GM04503 (cell line): ENCODE measurements at places on chromosomes 1 and 21.

- no peak for DNase-seq
Observed at GRCh38 chr1:37477946-37478345, 3.6 kb downstream of the ZC3H12A start.

- no peak for DNase-seq
Observed at GRCh38 chr21:46480466-46480865, 21.8 kb downstream of the DIP2A start.

GRCh38 chr1:232806186-232806510, 932 bp downstream of the MAP10 start:
- DNase-seq: no peak

GRCh38 chr1:87785386-87785785, 456.7 kb downstream of the LMO4 start:
- DNase-seq: no peak

DNA sequence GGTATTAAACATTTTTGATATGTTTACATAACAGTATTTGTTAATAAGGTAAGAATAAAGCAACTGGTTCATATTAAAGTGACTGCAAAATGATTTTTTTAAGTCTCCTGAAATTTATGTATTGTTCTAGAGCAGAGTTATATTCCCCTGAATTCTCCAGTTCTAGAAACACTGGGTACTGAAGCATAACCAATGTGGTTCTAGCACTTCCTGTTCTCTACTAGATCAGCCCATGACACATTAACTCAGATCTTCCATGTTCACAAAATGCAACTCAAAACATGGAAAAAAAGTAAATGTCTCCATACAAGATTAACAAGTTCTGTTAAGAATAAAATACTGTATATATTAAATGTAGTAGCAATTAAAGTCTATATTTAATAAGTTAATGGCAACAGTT, 3.9 kb downstream of the NEGR1 start:
- DNase-seq: no peak

DNA sequence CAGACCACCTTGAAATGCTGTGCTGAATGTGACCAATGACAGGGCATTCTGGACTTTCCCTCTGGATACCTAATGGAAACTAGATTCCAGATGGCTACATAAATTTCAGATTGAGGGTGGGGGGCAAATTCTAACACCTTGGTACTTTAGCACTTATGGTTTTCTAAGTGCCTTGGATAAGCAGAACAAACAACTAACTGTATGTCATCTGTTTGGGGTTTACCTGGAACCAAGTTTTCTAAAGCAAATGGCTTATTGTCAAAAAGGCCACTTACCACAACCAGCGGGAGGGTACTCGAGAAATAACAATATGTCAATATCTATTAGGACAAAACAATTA, 39.1 kb downstream of the GPR3 start:
- no peak for DNase-seq

DNA sequence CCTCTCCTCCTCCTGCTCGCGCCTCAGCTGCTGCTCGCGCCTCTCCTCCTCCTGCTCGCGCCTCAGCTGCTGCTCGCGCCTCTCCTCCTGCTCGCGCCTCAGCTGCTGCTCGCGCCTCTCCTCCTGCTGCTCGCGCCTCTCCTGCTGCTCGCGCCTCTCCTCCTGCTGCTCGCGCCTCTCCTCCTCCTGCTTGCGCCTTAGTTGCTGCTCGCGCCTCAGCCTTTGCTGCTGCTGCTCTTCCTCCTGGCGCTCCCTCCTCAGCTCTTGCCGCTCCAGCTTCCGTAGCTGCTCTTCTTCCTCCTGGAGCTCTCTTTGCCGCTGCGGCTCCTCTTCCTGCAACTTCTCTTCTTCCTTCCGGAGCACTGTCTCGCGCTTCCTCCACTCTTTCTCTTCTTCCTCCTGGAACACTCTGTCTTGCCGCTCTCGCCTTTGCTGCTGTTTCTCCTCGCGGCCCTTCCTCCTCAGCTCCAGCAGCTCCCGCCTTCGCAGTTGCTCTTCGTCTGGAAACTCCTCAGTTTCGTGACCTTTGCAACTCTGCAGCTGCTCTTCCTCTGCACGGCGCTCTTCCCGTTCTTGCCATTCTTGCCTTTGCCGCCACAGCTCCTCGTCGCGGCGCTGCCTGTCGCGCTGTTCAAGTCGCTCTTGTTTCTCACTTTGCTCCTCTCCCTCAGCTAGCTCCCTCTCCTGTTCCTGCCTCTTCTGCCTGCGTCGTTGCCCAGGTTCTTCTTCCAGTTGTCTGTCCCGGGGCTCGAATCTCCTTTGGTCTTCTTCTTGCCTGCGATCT, 3.0 kb downstream of the TCHH start:
- DNase-seq: no peak

GRCh38 chr1:22976461-22977243, 4.0 kb upstream of the LACTBL1 start:
- peak; percentile 49 for DNase-seq

GRCh38 chr1:22710701-22711049, at the start of gene EPHB2:
Gene EPHB2 (plus strand): TSS chr1:22710839. CDS start chr1:22710983, 144 bp downstream.
- no peak for DNase-seq

GRCh38 chr1:41978986-41979385, 60.3 kb upstream of the HIVEP3 start:
- DNase-seq: no peak

GRCh38 chr1:27519331-27520258, 29.6 kb upstream of the WASF2 start:
- DNase-seq: no peak

DNA sequence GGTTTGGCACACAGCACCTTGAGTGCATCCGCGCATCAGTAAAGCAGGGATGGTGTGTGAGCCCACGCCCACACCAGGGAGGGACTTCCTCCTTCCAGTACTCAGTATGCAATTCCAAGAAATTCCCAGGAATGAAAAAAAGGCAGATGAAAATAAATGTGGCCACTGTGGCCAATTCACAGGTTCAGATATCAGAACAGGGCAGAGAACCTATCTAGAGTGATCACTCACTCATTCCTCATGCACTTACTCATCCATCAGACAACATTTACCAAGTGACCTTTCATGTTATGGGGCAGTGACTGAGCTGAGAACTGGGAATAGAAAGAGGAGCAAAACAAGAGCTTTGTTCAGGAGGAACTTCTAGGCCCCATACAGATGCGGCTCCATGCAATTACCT, 113.7 kb downstream of the ZSCAN20 start:
- DNase-seq: peak; percentile 4

DNA sequence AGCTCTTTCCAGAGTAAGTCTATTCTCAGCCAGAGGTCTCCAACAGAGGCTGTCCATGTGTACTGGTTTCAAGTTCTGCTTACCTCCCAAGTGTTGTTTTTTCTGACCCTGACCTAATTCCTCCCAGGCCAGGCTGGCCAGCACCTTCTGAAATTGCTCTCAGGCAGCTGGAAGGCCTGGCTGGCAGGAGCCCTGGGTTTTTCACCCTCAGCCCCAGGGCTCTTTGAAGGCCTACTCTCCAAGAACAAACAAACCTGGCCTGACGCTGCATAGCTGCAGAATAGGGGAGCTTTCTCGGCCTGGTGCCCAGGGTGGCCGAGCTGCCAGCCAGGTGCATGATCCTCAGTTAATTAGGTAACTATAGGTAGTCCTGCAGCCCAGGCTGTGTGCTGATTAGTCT, 147.5 kb downstream of the CACNA1E start:
- no peak for DNase-seq

GRCh38 chr1:47727051-47727696, 270.0 kb downstream of the TRABD2B start:
- DNase-seq: no peak

DNA sequence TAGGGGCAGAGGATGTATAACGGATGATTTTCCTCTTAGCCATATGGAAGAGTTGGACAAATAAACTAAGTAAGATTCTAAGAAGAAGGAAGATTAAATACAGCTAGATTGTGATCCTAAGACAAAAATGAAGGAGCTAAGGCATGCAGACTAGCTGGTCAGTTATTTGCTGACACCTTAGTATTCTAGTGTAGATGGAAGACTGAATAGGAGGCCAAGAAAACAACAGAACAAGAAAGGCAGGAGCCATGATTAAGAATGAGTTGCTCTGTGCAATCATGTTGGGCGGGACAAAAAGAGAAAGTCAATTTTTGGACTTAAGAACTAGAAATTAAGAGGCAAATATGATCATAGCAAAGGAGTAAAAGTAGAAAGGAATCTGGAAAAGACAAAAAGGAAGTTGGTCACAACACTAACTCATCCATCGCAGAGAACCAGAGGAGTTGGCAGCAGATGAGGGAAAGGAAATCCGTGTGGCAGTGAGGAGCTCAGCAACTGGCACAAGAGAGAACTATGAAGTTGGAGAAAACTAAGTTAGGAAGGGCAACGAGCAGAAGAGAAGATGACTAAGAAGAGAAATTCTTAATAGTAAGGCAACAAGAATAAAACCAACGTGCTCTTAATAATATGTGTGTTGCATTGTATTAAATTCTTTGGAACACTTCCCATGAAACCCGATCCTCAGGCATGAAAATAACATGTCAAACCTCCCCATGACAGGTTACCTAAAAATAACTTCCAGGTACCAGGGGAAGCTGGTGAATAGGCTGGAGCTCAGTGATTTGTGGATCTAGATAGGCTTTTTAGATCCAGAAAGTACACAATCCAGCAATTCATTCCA, 234.4 kb downstream of the LTN1 start:
- DNase-seq: no peak

- DNase-seq: no peak
Observed at GRCh38 chr1:32742199-32742947, 39.8 kb upstream of the SYNC start.

DNA sequence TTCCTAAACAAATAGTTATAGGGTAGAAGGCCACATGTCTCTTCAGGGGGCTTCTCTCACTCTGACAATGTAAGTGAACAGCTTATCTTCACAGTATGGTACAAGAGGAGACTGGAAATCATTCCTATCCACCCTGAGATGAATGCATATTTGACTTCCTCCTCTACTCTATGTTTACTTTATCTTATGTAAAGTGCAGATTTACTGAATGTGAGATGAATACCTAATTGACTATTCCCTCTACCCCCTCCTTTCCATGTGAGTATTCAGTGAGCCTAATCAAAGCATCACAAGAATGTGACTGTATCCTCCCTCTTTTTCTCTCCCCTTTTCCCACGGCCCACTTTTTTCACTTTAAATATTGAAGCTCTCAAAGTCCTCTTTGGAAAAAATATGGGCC, 132.5 kb downstream of the BACH1 start:
- DNase-seq: no peak

DNA sequence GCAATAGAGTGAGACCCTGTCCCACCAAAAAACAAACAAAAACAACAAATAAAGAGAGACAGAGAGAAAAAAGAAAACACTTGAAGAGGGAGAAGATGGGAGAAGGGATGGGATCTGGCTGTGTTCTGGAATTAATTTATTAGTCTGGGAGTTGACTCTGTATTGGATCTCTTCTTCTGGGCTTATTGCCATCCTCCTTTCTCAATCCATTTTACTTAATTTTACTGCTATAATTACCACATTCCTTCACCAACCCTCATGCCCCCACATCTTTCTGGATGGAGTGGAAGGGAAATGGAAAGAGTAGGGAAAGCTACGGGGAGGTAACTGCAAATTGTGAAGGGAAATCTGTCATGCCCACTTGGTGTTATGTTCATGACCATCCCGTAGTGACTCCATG, 42.9 kb downstream of the FMN2 start:
- DNase-seq: peak; percentile 47

- no peak for DNase-seq
Observed at GRCh38 chr21:22710721-22711120, 1712.5 kb downstream of the NCAM2 start.

DNA sequence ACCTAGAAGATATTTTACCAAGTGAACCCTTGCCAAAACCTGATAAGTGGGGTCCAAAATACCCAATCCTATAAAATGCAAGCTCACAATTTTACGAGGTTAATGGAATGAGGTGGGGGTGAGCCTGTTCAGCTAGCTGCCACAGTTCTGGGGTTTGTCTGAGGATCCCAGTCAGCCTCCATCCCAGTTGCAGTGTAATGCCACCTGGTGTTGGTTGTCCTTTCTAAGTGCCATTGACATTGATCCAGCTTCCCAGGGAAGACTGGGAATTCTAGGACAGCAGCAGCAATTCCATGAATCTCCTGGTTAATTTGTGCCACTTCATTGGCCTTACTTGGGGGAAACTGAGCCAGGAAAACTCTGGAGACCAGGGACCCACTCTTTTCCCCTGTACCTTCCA, 298.3 kb downstream of the RWDD3 start:
- no peak for DNase-seq

- DNase-seq: no peak
Observed at GRCh38 chr1:62593825-62594394, 3.4 kb upstream of the ANGPTL3 start.

DNA sequence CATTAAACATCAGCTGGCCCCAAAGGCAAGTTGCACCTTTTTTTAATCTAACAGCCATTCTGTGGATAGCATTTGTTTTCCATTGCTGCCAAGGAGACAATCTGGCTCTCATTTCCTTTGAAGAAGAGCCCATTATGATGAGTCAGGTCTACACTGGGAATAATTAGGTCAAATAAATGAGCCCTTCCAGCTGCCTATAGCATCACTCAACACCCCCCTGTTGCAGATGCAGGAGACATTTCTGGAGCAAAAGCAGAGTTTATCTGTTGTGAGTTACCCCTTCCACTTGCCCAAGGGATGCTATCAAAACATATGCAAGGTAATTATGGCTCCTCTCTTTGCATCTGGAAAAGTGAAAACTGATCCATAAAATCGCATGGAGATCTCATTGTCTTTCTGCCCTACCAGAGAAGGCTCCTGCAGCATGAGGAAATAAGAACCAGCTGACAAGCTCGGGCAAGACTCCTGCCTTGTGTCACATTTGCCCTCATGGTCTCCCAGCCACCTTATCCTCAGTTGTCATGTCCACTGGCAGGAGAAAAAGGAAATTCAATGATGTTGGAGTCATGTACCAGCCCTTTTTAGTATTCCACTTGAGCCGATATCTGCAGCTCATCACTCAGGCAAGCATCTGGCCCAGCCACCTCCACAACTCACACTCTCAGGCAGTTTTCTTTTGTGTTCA, 135.9 kb downstream of the SLC30A10 start:
- DNase-seq: peak; percentile 85

DNA sequence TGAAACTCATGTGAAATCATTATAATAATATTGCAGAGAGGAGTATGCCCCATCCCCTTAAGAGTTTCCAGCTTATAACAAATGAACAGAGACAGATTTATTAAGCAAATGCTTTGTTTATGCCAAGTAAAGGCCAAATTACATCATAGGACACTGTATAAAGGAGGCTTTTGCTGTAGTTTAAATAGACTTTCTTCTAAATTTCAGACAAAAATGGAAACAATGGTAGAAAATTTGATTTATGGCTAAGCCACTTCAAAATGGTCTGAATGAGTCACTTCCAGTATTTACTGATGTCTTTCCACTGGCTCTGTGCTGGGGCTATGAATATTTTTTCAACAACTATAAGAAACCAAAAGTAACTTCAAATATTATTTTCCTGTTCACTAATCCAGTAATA, 81.1 kb upstream of the ST6GALNAC5 start:
- DNase-seq: no peak
